ENCODE measurements at places on chromosomes 6 and 20.

- no peak for DNase-seq
Measured at GRCh38 chr20:46020555-46020954, 8.5 kb upstream of the SLC12A5 start.

DNA sequence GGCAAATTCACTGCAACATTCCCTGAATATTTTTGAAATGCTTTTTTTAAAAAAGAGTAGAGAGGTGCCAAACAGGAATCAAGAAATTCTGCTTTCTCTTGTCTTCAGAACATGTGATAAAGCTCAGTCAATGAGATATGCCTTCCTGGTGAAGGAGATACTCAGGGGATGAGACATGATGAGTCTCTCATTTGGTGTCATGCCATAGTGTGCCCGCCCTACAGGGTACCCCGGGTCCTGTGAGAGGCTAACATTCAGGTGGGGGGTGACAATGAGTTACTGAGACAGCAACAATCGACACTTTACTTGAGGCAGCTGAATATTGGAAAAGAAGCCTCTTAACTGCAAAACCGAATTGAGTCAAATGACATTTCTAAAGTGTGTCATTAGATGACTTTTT, 6.7 kb downstream of the CCR6 start:
- DNase-seq: no peak

DNA sequence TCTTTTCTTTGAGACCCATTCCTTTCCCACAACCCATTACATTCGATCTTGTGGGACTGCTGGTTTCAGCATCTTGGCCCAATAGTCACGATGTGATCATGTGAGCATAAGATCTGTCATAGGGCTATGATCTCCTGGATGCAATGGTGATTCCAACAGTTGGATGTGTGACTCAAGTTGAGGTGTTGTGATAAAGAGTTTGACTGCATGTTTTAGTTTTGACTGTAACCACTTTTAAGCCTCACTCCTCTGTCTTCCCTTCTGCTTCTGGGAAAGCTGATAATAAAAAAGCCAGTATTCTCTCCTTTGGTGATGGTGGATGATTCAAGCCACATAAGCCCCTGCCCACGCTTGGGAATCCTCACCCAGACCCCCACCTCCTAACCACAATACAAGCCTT, 117.0 kb upstream of the ASCC3 start:
- DNase-seq: no peak

DNA sequence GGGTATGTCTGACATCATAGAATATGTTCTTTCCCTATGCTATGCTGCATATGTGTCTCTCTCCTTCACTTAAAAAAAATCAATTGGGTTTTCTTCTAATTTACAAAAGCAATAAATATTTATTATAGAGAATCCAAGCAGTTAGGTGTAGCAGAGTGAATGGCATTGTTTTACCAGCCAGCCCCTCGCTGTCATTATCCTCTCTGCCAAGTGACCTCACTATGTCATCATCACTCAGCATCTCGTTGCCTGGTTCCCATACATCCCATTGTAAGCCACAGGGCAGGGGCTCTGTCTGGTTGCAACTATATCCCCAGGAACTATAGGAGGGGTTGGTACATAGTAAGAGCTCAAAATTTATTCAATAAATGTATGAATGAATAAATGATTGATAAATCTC, 31.3 kb downstream of the KIAA0319 start:
- DNase-seq: no peak

GRCh38 chr6:126945812-126946360, 172.6 kb upstream of the RSPO3 start:
- no peak for DNase-seq

DNA sequence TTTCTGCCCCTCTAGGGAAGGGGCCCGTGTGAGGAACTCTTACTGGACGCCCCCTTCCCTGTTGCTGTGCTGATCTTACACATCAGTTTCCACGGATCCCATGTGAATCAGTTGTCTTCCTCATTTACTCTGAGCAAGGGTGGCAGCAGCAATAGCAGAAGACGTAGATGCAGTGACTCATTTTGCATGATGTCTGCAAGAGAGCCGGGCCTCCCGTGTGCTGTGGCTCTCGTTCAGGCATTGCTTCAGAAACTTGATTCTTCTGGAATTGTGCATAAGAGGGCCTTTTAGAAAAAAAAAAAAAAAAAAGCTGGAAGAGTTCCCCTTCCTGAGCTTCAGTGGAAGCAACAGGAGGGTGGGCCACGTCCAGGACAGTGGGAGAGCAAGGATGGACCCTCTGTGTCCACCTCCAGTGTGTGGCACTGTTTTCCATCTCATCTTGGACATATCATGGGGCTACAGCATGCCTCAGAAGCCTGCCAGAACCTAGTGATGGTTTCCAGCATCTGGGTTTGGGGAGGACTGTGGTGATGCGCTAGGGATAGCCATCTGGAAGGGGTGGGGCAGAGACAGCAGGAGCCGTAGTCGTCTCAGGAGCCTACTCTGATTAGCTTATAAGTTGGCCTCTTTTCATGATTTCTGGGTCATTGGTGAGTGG, 62.1 kb downstream of the FOXO3 start:
- peak; percentile 96 for DNase-seq

GRCh38 chr6:158856261-158856660, 37.1 kb upstream of the EZR start:
- DNase-seq: no peak
